ENCODE measurements at places on chromosomes 13 and 19.

DNA sequence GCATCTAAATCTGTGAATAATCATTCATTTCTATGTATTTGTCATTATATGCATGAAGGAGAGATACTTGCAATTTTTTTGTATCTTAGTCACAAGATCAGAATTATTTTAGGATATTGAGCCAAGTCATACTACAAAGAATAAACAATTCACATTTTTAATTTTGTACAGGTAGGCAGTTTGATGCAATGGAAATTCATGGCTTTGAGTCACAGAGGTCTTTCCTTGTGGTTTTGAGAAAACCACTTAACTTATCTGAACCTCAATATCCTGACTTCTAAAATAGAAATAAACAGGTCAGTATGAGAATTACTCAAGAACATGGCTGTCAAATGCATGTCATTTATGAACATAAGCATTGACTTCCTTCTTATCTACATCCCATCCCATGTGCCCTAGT is 221.4 kb upstream of the SLC10A2 start:
- no peak for DNase-seq

DNA sequence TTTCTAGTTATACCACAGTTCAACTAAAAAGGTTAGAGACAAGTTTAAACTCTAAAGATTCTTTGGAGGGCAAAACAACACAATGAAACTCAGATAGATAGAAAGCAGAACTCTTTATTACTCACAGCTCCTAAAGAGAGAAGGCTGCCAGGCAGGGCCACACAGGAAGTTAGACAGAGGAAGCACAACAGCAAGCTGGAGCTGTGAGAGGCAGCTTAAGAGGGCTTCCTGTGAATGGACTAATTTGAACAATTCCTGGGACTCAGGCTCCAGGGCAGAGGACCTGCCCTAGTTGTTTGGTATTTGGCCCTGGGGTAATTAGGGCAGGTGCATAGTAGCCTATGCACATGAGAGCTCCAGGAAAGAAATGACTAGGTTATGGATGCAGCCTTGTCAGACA is 803.6 kb downstream of the DIAPH3 start:
- DNase-seq = no peak

DNA sequence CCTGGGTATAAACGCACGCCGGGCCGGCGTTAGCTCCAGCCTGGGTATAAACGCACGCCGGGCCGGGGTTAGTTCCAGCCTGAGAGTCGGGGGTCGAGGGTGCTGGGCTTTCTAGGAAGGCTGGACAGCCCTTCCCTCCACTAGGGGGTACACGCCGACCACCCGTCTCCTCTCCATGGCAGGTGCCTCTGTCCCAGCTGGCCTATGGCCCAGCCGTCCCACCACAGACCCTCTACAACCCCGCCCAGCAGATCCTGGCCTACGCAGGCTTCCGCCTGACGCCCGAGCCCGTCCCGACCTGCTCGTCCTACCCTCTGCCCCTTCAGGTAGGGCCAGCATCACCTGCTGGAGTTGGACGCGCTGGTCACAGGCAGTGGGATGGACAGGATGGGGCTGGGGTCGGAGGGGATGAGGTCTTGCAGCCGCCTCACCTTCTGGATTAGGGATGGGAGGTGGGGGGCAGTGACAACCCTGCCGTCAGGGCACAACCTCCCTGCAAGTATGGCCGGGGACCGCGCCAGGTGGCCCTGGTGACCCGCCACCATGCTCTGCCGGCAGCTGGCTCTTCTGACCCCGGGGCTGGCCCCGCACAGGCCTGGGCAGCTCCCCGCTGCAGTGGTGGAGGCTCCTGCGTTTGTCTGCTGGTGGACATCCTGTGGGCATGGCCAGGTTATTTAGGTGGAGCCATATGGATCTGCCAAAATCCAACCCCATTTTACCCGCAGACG is 45.8 kb downstream of the TMEM255B start:
- no peak for DNase-seq

DNA sequence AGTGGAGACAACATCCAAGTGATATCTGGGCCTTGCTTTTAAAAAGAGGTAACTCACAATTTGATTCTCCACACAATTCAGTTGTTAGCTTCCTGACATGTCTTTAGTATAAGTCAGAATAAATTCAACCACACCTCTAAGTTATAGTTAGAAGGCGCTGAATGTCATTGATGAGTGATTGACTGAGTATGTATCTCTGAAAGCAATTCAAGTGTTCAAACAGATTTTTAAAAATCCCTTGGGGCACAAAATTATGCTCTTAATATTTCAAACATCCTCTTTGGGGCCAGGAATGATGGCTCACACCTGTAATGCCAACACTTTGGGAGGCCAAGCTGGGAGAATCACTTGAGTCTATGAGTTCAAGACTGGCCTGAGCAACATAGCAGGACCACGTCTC is 137.0 kb upstream of the PRR20A start:
- DNase-seq = no peak

DNA sequence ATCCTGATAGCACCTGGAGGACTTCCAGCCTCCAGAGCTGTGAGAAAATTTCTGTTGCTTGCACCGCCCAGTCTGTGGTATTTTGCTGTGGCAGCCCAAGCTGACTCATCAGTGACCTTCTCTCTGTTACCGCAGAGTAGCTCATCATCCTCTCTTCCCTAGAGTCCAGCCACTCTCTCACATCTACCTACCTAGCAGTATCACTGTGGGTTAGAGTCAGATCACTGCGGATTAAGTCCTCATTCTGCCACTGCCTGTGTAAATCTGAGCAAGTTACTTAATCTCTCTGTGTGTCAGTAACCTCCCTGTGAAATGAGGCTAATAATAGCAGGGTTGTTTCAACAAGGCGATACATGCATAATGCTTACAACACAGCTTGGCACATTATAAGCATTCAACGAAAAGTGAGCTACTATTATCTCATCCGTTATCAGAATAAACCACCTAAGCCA is 40.3 kb upstream of the USPL1 start:
- no peak for DNase-seq

DNA sequence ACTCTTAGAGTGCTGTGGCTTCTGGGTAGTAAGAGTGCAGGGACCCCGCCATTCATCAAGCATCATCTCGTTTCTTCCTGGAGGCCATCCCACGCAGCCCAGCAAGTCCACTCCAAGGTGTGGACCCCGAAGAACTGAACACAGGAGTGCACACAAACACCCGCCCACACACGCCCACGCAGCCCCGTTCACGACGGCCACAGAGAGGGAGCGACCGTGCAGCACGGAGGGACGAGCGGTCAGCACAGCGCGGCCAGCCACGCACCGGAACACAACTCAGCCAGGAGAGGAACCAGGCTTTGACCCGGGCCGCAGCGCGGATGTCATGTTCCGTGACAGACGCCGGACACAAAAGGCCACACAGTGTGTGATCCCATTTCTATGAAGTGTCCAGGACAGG is 18.2 kb upstream of the RANBP3 start:
- no peak for DNase-seq

- no peak for DNase-seq
Observed at GRCh38 chr19:2740314-2740656, 468 bp upstream of the SLC39A3 start.

DNA sequence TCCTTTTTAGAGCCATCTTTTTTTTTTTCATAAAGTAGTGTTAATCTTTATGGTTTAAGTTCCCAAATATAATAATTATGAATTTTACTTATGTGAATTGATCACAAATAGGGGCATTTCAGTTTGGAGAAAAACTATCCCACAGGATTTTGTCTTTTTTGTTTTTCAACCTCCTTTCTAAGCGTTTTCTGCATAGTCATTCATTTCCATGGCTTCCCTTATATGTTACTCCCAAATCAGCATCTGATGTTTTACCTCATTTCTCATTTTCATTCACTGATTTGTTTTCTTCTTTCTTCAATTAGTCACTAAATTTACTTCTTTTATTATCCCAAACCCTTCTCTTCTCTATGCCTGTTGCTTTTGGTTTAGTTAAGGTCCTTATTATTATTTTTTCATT is 24.7 kb downstream of the PDS5B start:
- no peak for DNase-seq

- no peak for DNase-seq
Observed at GRCh38 chr19:10001899-10002298, 8.4 kb downstream of the COL5A3 start.

DNA sequence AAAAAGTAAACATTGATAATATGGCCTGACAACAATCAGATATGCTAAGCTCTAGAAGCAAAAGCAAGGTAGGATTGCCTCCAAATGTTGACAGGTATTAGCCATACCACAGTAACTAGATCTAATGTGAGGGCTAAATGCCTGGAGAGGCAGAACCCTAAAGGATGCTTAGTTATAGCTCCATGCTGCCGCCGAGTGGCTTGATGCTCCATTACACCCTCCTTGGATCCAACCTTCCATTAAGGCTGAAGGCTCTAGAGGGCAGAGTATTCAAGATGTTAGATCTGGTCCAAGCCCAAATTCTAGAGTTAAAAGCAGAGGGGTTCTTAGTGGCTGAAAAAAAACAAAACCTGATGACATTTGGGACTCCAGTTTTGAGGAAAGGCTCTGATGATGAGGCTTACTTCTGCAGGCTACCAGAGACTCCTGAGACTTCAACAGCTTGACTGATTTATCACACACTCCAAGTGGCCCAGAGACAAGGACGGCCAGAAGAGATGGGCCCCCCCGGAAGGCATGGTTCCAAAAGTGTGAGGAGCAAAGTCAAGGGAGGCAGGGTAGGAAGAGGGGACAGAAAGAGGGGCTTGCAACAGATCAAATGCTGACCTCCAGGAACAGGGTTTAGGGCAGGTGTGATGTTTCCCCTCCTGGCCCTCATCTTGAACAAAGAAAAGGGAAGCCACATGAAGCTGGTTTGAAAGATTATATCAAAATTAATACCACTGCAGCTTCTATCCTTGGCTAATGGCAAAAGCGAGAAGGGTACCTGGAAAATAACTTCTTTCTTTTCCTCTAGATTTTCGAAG is 21.9 kb upstream of the CPB2 start:
- no peak for DNase-seq

DNA sequence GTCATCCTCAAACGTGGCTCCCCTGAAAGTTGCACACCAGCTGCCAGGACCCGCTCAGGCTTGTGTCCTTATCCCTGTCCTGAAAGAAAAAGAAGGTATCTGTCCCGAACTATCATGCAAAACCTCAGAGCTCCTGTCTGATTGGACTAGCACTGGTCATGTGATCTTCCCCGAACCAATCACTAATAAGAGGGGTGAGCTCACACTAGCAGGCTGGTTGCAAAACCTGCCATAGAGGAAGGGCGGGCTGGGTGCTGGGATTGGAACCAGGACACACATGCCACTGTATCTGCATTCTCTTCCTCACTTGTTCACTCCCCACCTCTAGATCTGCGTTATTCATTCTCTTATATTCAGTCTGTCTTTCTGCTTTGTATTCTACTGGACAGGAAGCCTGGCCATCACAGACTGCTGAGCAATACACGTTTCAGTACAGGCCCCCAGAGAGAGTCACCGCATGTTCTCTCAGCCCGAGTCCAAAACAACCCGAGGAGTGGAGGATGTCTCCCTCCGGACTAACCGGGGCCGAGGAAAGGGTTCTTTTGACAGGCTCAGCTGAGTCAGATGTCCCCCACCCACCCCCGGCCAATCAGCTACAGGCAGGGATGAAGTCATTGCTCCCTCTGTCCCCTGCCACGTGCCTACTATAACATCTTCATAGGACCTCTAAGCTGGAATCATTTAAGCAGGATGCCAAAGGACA is 97.7 kb downstream of the SIPA1L3 start:
- DNase-seq = no peak

GRCh38 chr13:48410199-48410598 is 2.7 kb downstream of the LPAR6 start:
- no peak for DNase-seq

DNA sequence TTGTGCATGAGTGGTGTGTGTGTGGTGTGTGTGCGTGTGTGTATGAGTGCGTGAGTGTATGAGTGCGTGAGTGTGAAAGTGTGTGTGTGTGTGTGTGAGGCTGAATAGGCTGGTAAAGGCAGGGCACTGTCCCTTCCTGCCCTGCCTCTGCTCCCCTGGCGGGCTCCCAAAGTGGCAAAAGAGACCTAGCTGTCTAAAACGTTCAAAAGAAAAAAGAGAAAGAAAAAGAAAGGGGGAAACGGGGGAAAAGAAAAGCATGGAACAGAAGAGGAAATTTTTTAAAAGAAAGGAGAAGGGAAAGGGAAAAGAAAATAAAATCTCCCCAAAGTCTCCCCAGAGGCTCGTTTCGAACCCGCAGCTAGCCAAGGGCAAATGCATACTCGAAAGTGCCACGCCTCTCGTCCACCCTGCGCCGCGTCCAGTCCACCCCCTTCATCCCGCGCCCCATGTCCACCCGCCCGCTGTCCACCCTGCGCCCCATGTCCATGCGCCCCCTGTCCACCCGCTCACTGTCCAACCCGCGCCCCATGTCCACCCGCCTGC is 37.0 kb upstream of the FLT1 start:
- DNase-seq = no peak

DNA sequence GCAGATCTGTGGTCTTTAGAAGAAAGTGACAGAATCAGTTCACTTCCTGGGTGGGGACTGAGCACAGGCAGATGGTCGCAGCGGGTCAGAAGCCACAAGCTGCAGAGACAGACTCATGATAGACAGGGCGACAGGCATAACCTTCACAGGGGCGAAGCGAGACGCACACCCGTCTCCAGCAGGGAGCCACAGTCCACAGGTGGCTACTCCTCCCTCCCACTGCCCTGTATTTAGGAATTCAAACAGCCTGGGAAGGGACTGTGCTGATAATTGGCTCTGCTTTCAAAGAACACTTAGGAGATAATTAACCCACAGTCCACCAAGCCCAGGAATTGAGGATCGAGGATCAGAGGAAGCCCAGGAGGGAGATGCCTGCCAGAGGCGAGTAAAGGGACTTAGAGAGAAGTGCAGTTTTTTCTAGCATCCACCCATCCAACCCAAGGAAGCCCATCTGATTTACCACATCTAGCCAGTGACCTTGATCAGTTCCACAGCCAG is 23.2 kb downstream of the RFX2 start:
- DNase-seq = no peak

DNA sequence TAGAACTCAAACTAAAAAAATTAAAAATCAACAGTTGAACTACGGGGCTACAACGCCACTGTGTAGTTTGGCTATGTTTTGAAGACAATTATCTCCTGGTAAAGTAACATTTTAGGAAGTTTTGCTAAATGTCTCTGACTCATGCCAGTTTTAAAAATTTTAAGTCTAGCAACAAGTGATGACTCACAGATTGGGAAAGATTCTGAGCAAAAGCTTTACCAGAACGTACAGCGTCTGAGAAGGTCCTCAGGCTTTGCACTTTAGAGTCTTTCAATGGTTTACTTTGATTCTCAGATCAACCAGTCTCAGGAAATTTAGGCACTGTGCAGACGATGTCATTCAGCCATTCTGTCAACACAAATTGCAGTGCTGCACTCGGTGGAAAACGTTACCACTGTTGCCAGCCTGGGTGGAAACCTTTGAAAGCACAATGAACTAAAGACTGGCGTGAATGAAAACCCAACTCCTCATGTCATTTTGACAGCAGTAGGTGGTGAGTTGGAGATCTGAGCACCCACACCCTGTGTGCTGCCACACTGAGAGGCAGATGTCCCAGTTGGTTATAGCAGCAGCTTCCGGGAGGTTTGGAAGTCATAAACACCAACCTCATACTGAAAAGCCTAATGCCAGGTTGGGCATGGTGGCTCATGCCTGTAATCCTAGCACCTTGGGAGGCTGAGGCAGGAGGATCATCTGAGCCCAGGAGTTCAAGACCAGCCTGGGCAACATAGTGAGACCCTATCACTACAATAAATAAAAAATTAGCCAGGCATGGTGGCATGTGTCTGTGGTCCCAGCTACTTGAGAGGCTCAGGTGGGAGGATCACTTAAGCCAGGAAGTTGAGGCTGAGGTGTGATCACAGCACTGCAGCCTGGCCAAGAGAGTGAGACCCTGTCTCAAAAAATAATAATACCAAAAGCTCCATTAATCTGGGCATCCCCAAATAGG is 6.3 kb upstream of the WTIP start:
- no peak for DNase-seq

GRCh38 chr19:2771786-2772674 is 11.0 kb downstream of the SGTA start:
- DNase-seq = no peak
